Omental fat pad (tissue), 4 donors: ENCODE measurements at places on chromosomes 3 and 15. TPM values are rescaled to one million over a fixed set of nuclear protein-coding genes. Genes with fewer than 3 reads are reported as not detected.

GRCh38 chr3:141255846-141256261 is 24.2 kb downstream of the PXYLP1 start:
- DNase-seq: no peak

DNA sequence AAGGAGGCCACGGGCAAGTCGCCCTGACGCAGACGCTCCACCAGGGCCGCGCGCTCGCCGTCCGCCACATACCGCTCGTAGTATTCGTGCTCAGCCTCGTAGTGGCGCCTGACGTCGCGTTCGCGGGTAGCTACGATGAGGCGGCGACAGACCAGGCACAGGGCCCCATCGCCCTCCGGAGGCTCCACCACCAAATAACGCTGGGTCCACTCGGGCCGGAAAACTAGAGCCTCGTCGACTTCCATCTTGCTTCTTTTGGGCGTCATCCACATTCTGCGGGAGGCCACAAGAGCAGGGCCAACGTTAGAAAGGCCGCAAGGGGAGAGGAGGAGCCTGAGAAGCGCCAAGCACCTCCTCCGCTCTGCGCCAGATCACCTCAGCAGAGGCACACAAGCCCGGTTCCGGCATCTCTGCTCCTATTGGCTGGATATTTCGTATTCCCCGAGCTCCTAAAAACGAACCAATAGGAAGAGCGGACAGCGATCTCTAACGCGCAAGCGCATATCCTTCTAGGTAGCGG is at the start of gene EPM2AIP1:
TSS of gene EPM2AIP1 (minus strand) at position 326 of the 520 bp plus-strand sequence. CDS start at position 272, 54 bp downstream.
- DNase-seq: no peak

DNA sequence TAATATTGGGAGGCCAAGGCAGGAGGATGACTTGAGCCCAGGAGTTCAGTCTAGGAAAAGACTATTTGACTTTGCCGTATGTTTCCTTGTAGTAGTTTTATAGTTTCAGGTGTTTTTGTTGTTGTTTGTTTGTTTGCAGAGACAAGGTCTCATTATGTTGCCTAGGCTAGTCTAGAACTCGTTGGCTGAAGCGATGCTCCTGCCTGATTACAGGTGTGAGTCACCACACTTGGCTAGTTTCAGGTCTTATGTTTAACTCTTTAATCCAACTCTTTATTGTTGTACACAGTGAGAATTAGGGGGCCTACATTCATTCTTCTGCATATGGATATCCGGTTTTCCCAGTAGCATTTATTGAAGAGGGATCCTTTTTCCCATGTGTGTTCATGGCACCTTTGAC is 32.0 kb downstream of the FAIM start:
- no peak for DNase-seq

GRCh38 chr15:99305761-99306505 is 54.7 kb downstream of the LRRC28 start:
- no peak for DNase-seq

GRCh38 chr3:194570235-194570634 is 63.0 kb downstream of the TMEM44 start:
- no peak for DNase-seq

DNA sequence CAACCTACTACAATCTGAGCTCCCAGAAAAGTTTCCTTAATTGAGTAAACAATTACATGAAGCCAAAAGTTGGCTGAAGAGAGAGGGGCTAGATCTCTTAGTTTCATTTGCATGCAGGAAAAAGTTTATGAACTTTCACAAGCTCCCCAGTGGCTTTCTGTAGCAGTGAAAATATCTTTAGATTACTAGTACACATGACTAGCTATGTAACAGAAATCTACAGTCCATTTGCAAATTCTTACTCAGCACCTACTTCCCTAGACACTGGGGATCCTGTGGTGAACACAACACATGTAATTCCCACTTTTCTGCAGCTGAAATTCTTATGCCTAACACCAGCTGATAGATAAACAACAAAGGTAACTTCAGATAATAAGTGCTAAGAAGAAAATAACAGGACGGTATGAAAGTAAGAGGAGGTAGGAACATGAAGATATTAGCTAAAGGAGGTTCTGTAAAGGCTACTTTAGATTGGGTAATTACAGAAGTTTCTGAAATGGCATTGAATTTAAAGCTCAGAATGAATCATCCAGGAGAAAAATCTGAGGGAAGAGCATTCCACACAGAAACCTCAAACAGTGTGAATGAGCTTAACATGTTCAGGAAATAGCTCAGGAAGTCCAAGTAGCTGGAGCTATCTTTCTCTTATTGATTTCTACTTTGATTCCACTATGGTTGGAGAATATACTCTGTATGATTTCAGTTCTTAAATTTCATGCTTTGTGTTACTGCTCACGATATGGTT is 204.8 kb downstream of the MAGI1 start:
- no peak for DNase-seq

DNA sequence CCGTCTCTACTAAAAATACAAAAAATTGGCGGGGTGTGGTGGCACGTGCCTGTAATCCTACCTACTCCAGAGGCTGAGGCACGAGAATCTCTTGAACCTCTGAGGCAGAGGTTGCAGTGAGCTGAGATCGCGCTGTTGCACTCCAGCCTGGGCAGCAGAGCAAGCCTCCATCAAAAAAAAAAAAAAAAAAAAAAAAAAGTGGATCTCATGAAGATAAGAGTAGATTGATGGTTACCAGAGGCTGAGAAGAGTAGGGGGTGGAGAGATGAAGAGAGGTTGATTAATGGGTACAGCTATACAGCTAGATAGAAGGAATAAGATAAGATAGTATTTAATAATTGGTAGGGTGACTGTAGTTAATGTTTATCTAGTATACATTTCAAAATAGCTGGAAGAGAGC is 65.9 kb upstream of the LRRC3B start:
- no peak for DNase-seq

- DNase-seq: no peak
These were observed 316.4 kb downstream of the THSD4 start for GRCh38 chr15:71431343-71432336.

DNA sequence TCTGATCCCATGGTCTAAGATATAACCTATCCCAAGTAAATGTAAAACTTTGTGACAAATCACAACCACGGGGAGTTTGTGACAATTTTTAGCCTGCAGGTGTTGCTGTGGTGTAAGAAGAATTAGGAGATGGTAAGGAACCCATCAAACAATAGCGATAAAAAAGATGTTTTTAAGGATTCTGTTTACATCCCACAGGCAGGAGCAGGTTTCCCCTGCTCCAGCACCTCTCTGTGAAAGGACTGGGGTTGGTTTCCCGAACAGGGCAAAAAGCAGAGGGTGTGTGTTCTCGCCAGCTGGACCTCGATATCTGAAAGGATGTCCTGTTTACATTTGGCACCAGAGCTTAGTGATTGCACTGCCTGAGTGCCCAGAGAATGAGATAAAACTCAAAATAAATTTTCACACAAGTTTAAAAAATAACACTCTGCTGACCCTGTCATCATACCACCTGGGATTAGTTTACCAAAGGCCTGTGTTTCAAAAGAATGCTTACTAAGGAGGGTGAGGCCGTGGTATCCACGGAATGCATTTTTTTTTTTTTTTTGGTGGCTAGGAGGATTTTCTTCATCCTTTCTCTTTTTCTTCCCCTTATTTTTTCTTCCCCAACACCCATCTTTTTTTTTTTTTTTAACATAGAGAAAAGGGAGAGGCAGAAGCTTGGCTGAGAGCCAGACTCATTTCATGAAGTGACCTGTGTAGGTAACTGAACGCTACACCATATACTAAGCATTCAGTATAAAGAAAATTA is 151.8 kb upstream of the DPH6 start:
- DNase-seq: no peak

GREM1 gene
- 2.2 TPM for total RNA-seq

ALDH1L1 gene
- 176 TPM for total RNA-seq

ERICH6 gene
- total RNA-seq: not detected

ADIPOQ gene
- 321 TPM for total RNA-seq

BCL2A1 gene
- 1.8 TPM for total RNA-seq
